ENCODE measurements at places on chromosomes 12 and 14.

DNA sequence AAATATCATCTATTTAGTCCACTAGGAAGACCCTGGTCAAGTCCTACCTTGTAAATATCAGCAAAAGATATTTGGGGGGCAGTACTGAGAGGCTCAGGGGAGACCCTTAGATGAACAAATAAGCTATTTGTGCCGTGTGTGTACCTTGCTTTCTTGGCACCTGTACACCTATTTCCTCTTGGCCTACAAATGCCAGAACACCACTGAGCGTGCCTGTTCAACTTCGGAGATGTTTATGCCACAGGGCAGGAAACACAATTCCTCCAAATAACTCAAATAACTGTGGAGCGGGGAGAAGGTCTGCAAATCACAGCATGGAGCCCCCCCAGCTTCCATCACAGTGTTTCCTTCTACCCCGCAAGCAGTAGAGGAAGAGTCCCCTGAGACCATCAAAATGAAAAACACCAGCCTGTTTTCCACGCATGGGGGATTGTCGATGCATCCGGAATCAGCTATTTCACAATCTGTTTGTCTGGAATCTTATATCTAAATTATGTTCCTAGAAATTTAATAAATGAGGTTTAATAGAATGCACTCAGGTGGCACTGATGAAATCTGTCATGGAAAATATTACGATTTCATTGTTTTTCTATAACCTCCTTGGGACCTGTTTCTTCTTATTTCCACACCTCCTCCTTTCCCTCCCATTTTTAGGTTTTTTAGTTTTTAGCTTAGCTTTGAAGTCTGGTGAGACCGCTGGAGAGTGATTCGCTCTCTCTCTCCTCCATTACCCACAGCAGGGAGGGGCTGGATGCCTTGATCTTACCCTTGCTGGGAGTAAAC is 254.0 kb upstream of the SRRM4 start:
- no peak for DNase-seq

GRCh38 chr14:87745507-87746118 is 247.4 kb downstream of the GALC start:
- DNase-seq = no peak

DNA sequence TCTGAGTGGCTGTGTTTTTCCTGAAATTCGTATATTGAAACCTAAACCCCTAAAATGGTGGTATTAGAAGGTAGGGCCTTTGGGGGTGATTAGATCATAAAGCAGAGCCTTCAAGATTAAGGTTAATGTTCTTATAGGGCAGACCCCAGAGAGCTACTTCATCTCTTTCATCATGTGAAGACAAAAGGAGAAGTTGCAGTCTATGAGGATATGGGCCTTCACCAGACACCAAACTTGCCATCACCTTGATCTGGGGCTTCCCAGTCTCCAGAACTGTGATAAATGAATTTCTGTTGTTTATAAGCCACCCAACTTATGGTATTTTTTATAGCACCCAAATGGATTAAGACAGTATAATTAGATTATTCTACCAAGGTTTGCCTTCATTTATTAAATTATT is 275.0 kb upstream of the ATP2B1 start:
- DNase-seq = no peak

- DNase-seq = no peak
Measured at GRCh38 chr12:78331753-78332152, 501.1 kb downstream of the NAV3 start.

DNA sequence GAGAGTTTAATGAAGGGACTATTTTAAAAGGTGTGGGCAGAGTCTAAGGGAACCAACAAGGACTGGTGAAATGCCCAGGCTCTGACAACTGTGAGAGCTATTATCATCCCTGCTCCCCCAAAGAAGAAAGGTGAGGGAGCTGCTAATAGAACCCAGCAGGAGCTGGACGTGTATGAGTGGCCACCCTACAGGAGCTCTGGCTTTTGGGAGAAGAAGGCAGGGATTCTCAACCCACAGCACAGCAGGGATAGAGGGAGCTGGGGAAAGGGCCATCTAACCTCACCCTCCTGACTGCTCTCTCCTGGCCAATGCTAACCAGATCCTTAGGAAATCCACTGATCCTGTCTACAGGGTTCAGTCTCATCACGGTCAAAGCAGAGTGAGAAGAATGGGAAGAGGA is 57.1 kb downstream of the GRIN2B start:
- no peak for DNase-seq

DNA sequence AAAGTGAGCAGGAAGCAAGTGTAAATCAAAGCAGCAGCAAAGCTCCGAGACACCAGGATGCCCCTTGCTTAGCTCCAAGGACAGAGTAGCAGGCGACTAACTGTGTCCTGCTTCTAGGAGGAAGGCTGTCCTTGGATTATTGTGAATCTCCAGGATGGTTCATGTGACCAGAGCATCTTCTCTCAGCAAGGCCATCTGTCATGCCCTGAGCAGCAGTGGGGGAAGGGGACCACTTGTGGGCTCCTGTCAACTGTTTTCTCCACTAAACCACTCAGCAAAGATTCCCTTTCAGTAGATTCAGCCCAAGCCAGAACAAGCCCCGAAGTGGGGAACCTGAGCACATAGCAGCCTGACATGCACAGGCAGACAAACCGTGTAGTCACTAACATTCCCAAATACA is 19.4 kb downstream of the MAP3K9 start:
- DNase-seq = no peak

DNA sequence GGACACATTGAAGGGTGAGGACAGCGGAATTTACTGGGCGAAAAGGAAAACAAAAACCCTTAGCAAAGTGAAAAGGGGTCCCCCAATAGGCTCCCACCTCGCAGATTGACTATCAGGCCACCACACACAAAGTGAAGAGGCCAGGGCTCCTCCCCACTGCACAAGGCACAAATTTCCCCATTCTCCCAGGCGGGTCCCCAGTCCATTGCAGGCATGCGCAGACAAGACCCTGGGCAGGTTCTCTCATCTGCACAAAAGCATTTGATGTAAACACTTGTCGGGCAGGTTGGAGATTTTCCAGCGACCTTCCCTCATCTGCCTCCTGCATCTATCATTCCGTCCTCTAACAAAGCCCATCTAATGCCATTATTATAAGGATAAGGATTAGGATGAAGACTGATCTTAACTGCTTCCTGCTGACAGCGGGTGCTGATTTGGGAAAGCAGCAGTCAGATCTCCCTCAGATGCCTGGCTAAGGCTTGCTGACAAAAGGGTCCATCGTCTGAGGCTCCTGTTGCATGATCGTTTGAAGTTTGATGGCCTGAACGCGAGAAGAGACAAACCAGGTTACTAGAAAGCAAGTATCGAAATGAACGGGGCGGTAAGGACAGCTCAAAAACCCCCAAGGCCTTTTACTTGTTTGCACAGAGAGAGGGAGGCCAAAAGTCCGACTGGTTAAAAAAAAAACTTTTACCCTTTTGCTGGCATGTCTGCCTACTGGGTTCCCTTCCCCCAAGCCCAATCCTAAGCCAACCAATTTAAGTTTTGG is 14.4 kb downstream of the ASCL4 start:
- no peak for DNase-seq

- DNase-seq = no peak
Measured at GRCh38 chr14:97027256-97027999, 230.2 kb downstream of the VRK1 start.

DNA sequence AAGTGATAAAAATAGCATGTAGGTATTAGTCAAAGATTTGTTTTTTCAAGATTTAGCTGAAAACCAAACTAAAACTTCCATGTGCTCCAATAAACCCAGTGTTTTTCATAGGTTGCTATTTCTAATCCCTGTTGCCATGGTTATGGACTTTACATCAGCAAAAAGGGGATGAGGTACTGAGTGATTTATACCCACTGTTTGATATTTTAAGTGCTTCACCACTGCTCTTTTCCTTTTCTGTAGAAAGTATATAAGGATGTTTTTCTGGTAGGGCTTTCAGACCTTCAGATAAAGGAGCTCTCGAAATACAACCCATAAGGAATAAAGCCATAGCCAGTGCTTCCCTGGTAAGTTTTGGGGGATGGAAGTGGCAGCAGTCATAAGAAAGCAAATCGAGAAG is at the start of gene OTOGL:
Gene OTOGL (plus strand): TSS at position 279 of the 400 bp plus-strand sequence. CDS start 109,895 bp downstream, outside the sequence.
- DNase-seq = no peak

DNA sequence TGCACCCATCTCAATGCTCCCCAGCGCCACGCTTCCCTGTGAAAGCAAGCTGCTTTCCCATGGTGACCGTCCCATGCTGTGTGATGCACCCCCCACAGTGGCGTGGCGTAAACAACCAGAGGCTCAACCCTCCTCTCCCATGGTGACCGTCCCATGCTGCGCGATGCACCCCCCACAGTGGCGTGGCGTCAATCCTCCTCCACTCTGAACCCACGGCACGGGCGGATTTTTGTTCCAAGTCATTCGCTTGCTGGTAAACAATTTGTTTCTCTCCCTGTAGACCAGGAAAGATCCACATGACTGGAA is 8.9 kb downstream of the STX2 start:
- DNase-seq = no peak

DNA sequence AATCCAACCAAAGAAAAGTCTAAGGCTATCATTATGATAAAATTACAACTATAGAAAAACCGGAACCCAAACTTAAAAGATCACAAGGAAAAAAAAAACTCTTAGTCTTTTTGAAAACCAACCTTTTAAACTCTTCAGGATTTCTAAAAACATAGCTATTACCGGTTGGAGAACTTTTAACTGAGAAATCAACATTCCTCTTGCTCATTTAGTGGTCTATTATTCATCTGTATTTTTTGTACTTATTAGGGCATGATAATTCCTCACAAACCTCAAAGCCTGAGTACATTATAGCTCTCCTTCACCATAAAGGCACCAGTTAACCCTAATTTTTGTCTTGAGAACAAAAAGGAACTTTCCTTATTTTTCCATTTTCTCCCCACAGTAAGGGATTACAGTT is 10.4 kb downstream of the LUM start:
- DNase-seq = no peak

DNA sequence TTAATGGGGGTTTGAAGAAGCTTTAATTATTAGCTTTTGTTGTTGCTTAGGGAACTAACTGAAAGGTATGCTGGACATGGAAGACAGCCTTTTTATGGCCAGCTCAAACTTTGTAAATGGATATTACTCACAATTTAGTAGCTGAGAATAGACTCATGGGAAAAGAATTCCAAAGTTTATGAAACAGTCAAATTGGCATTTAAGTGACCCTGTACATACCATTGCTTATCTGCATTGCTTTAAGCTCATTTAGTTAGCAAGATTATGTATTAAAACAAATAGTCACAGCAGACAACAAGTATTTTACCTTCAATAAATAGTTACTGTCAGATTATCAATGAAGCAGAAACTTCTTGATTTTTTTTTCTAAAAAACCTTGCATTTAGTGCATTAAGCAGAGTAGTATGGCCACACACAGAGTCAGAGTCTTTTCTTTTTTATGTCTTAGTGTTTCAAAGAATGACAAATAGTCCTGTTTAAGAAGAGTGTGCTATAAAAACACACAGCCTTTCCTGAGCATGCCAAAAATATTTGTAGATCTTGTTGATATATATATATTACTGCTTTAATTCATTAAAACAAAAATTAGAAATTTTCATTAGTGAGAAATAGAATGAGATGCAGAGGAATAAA is 102.2 kb downstream of the TTC6 start:
- no peak for DNase-seq

DNA sequence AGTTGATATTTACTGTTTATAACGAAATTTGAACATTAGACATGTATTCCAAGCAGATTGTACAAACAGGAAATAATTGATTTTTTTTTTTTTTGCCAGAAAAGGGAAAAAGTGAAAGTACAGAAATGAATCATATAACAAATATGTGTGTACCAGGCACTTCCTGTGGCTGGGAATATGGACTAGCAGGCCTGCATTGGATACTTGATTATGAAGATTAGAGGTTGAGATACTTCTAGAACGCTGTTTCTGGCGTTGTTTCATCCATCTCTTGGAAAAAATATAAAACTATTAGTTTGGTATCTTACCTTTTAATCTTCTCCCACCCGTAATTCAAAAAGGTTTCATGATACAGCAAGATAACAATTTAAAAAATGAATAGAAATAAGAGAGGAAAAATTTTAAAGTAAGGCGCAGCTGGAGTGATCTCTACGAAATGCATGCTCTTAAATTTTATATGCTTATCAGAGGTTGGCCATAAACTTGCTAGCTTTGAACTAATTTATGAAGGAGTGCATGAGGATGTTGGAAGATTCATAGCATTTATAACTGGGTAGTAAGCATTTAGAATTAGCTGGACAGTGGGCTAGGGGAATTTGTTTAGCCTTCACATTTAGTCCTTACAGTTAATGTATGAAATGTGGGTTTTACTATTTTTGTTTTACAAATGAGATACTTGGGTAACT is 90.8 kb downstream of the AEBP2 start:
- no peak for DNase-seq

DNA sequence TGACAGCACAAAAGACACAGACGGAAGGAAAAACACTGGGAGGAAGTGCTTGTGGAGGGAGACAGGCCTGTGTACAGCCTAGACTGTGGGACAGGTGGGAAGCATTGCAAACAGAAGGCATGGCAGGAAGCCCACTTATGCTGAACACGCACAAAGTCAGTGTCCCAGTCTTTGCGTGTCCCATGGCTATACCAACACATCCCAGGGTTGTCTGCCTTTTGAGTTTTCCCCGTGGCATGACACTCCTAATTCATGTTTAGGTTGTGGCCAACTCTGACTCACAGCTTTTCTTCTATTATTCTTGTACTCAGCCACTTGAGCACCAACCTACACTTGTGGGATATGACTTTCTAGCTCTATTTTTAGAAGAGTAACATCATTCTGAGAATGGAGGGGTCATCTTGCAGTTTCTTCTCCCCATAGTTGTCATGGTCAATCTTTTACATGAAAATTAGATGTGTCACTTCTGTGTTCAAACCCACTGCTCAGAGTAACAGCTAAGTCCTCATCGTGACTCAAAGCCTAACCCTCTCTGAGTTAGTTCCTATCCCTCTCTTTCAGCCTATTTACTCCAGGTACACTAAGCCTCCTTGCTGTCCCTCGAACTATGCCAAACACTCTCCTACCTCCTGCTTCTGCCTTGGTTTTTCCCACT is 27.5 kb upstream of the JPH4 start:
- peak; percentile 6 for DNase-seq

DNA sequence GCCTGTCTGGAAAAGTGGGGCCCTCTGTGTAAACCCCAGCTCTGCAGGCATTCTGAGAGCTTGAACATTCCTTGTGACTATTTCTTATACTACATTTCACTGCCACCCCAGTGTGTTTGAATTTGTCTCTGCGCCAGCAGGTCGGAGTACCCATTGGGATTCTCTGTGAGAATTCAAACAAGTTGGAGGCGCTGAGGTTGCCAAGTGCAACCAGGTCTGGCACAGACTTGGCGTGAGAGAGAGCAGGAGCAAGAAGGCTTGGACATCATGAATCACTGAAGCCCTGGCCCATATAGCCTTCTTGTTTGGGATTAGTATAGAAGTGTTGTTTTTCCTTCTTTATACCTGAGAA is 33.0 kb upstream of the ATP2A2 start:
- DNase-seq = no peak

DNA sequence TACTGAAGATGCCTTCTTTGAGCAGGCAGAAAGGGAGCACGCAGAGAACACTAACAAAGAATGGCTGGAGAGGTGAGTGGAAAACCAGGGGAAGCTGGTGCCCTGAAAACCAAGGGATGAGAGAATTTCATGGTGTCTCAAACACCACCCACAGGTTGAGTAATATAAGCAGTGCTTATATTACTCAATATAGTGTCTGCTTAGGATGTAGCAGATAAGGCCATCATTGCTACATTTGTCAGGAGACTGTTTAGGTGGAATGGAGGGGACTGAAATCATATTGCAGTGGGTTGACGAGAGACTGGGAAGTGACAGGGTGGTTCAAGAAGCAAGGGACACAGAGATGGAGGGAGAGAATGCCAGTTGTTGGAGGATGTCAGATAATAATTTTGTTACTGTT is 20.6 kb downstream of the PKP2 start:
- no peak for DNase-seq

- DNase-seq = no peak
Measured at GRCh38 chr12:104304261-104305009, 896 bp downstream of the EID3 start.

- DNase-seq = no peak
Measured at GRCh38 chr12:96196781-96197180, 2.6 kb downstream of the ELK3 start.

All from stimulated activated naive B cell treated with anti-CD40 and anti-IgM and Interleukin-4, amounts not matched to agents 10 μg/mL and 1 μg/mL and 100 μg/mL, for 72 hours (primary cell).